Stimulated activated CD8-positive, alpha-beta memory T cell treated with anti-CD3 and anti-CD28 coated beads, Interleukin-2, amount 100 ng/mL, for 1 hour (primary cell): ENCODE measurements at places on chromosomes 3 and 15.
A peak's percentile ranks its signal among the peaks of the same experiment; 100 is the strongest.

- no peak for DNase-seq
Observed at GRCh38 chr3:111763968-111764367, 95.1 kb upstream of the PHLDB2 start.

GRCh38 chr15:45993508-45993907 is 358.7 kb downstream of the SQOR start:
- DNase-seq, result no peak

DNA sequence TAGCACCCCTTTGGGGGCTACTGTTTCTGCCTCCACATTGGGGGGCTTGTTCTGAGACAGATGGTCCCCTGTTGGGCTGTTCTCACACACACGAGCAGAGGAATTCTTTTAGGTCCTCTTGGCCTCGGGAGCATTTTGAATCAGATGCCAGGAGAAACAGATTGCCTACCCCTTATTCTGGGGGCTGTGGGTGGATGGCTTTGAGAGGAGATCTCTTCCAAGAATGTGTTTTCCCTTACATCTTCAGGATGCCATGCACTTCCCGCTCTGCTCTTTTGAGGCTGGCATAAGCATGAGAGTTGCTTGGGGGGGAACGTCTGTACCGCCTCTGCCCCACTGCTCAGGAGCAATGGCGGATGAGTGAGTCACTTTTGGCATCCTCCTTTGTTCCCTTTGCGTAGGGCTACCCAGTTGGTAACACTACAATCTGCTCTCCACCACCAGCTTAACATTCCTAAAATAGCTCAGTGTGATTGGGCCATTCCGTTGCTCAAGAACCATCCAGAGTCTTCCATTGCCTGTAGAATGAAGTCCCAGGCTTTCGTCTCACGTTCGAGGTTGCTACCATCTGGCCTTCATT is 154.4 kb downstream of the RPLP1 start:
- DNase-seq, result no peak

DNA sequence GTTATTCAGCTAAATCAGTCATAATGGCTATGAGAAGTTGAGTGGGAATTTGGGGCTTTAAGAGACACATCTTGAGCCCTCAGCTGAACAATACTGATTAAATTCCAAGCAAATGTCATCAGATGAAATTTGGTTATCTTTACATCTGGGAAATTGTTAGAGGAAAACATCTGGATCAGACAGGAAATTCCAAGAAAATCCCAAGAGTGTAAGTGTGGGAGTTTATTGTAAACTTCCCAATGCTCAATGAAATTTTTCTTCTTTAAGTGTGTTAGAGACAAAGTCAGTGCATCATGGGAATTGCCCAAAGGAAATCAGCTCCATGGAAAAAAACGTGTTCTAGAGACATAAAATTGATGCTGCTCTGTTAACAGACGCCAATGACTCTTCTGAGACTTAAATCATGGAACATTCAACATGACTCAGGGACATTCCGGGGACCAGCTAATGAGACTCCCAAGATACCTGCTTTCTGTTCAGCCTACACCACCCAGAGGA is 19.8 kb upstream of the DCLK3 start:
- no peak for DNase-seq

- DNase-seq, result peak; percentile 63
Observed at GRCh38 chr15:70492240-70493177, 270.8 kb downstream of the UACA start.

- no peak for DNase-seq
Observed at GRCh38 chr3:156341831-156342416, 213.0 kb downstream of the SSR3 start.

- no peak for DNase-seq
Observed at GRCh38 chr3:180063783-180064182, 27.0 kb upstream of the PEX5L start.

GRCh38 chr15:62301993-62302675 is 137.0 kb upstream of the C2CD4B start:
- DNase-seq, result no peak

- no peak for DNase-seq
Observed at GRCh38 chr3:166889241-166889640, 490.9 kb downstream of the ZBBX start.

- DNase-seq, result no peak
Observed at GRCh38 chr3:56207922-56208321, 260.3 kb downstream of the ERC2 start.

- no peak for DNase-seq
Observed at GRCh38 chr3:171407759-171408158, 52.4 kb downstream of the TNIK start.

- DNase-seq, result no peak
Observed at GRCh38 chr3:149363053-149363452, 14.4 kb downstream of the TM4SF1 start.

DNA sequence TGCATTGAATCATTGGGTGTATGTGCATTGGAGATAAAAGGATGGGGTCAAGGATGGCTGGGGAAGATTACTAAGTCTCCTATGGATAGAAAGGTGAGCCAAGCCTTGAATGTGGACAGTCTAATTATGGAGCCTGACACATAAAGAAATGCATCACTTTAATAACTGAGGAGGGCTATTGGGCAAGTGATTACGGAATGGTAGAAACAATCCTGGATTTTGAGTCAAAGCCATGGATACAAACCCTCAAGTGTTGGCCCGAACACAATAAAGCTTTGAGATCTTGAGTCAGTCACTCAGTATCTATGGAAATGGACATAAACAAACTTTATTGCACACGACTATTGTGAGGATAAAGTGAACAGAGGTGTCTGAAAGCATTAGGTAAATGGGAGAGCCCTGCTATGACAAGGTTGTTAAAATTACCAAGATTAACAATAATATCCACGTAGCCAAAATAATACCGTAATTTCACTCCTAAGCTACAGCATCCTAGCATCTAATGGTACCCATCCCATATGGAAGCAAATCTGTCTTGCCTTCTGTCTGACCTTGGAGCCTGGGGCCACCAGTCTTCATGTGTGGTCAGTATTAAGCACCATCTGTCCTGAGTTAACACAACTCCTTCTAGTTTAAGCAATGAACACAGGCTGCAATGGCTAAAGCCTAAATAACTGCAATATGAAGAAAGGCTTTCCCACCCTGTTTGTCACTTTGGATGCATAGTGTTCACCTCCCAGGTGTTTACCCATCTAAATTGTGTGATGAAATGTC is 136.9 kb upstream of the PRICKLE2 start:
- no peak for DNase-seq

DNA sequence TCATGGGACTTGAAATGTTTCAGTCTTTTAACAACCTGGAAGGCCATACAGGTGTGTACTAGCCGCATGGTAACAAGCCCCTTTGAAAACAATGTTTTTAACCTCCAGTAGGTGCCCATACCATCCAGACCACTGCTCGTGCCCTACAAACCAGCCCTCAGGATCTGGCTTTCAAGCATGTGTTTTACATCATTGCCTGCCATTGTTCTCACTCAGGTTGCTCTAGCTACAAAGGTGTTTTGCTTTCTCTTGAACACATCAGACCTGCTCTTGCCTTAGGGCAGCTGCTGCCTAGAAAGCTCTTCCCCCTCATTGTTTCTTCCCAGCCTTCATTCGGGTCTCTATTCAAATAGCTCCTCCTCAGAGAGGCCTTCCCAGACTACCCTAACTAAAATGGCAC is 32.3 kb upstream of the MAP3K13 start:
- no peak for DNase-seq

GRCh38 chr3:127819656-127820055 is 2.7 kb downstream of the MGLL start:
- DNase-seq, result no peak

- no peak for DNase-seq
Observed at GRCh38 chr15:33737687-33738601, 230.4 kb upstream of the CHRM5 start.

GRCh38 chr3:36663666-36664291 is 100.6 kb downstream of the DCLK3 start:
- DNase-seq, result no peak

- DNase-seq, result no peak
Observed at GRCh38 chr3:189772584-189772983, 141.4 kb downstream of the TP63 start.

DNA sequence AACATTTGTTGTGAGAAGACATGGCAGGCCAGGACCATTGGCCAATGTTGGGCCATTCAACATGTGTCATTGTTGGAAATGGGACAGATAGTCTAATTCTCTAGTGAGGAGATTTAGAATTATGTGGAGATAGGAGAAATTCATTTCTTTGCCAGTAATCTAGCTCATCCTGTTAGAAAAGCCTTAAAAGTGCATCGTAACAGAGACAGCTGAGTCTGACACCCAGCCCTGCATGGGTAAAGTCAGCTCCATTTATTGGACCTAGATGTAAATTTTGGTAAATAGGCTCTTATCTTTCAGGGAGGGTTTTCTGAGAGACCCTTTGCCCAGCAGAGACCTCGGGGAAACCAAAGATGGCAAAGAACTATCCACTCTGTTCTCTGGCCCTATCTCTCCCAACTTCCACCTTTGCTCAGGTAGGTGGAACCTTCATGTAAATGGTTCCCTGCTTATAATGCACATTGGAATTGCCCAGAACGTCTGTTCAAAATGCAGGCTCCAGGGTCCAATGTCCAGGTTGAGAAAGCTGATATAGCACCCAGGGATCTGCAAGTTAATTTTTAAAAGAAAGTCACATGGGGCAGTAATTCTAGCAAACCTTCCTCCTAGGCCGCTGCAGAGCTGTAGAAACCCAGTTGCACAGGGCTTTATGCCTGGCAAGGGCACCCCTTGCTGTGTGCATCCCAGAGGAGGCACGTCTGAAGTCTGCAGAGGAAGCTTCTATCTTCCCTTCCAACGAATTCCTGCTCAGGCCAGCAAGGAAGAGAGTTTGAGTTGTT is 365.9 kb upstream of the PROK2 start:
- DNase-seq, result no peak

GRCh38 chr15:56042498-56042897 is 49.1 kb upstream of the NEDD4 start:
- no peak for DNase-seq

DNA sequence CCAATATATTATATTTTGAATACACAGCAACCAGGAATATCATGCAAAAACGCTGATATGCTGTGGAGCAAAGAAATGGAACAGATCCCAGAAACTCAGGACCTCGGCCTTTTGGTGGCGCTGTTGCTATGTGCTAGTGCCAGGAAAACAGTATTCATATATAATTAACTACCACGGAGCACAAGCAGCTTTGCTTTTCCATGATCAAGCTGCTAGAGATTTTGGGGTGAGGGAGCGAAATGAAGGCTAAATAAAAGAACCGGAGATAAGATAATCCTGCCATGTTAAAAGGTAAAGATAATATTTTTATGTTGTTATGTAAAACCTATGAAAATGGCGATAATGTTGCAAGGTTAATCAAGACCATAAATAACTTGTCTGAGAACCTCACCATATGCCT is 157.7 kb upstream of the FAM3D start:
- peak; percentile 3 for DNase-seq

- DNase-seq, result no peak
Observed at GRCh38 chr3:166785876-166786275, 594.2 kb downstream of the ZBBX start.

DNA sequence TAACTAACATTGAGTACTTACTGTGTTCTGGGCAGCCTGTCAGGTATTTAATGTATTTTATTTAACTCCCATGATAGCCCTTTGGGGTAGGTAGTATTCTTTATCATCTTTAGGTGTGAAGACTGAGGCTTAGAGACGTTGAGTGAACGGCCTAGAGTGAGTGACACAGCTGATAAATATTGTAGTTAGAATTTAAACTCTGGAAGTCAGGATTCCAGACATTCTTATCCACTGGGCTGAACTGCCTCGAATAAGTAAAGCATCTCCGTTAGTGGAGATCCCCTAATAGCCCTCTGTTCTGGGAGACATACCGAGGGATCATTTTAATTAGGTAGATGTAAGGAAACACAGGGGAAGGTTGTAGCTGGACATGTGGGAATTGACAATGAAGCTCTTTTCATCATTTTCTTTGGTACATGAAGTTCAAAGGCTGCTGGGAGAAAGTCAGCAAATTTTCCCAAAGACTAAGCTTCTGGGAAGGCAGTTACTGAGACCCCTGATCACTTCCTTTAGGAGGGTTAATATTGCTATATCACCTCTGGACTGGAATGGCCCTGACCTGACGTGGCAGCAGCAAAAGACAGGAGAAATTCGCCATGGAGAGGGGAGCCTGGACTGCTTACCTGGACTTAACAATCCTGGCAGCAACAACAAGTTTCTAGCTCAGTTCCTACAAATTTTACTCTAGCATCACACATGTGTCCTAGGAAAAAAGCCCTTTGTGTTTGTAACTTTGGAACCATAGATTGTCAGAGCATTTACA is 11.7 kb upstream of the PDCD6IP start:
- no peak for DNase-seq

- DNase-seq, result no peak
Observed at GRCh38 chr3:126945171-126945721, 37.7 kb upstream of the PLXNA1 start.

GRCh38 chr3:117526470-117527079 is 817.0 kb downstream of the TUSC7 start:
- DNase-seq, result no peak

- DNase-seq, result no peak
Observed at GRCh38 chr3:134072881-134073582, 43.3 kb upstream of the SLCO2A1 start.

DNA sequence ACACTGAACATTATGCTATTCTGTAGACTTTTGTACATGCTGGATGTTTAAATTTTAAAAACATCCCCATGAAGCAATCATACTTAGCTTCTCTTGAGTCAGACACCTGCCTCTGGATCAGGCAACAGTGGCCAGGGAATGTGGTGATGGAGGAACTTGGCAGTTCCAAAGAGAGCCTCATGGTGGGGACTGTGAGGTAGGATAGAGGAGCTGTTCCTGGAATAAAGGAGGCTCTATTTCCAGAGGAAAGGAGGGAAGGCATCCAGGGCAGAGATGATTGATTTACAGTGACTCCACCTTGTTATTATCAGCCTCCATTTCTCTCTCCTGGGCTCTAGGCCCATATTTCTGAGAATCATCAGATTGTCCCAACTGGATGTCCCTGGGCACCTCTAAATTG is 35.0 kb upstream of the ABHD17C start:
- no peak for DNase-seq

DNA sequence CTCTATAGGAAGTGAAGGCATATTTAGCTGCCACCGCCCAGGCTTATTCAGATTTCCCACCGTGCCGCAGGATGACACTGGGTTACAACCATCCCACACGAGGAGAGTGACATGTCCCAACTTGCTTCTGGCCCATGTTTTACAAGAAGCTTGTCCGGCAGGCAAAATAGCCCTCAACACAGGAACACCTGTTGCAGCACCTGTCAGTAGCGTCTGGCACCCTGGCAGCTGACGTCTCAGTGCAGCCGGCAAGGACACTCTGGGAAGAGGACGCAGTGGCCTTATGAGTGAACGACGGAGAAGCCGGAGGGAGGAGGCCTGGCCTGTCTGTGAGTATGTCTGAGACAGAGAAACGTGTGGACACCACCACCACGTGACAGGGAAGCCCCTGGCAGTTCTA is 32.1 kb downstream of the FAM174B start:
- DNase-seq, result no peak

- DNase-seq, result no peak
Observed at GRCh38 chr15:70088887-70089691, 8.6 kb downstream of the TLE3 start.
